ENCODE measurements at places on chromosomes 7 and 10.

- DNase-seq, result no peak
These were observed 505.6 kb downstream of the HTR7 start for GRCh38 chr10:90352288-90352687.

DNA sequence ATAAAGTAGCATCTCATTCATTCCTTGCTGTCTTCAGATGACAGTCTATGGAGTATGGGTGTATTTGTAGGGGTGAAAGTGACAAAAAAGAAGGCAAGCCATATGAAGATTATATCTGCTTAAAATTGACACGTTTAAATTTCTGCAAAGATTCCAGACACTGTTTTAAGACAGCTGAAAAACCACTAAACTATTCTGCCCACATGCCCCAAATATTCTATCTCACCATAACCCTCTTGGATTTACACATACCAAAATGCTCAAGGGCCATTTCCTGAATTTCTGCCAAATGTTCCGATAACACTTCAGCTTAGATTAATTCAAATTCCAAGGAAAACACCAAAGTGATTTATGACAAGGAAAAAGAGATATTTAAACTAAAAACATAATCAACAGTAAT, 99.9 kb upstream of the IL6 start:
- DNase-seq, result no peak

DNA sequence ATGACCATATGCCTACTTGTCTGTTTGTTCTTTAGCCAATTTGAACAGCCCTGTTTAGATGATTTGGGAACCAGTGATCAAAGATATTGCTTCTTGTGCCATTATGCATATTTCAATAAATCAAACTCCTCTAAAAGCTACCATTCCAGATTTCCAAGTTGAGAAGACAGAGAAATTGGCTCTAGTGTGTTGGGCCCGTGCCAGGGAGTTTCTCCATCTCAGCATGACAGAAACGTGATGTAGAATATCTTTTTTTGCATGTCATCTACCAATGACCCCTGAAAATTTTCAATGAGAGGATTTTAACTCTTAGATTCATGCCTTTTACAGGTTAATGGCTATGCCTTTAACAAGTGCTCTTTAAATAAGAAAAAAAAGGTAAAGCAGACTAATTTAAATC, 50.7 kb upstream of the CABCOCO1 start:
- DNase-seq, result no peak

- DNase-seq, result no peak
These were observed 37.8 kb downstream of the CTBP2 start for GRCh38 chr10:125122566-125122965.
